ENCODE measurements at places on chromosomes 1 and 21.
A peak's percentile ranks its signal among the peaks of the same experiment; 100 is the strongest.

GRCh38 chr1:236868625-236869467 lies 73.8 kb downstream of the MTR start:
- DNase-seq, result peak; percentile 44

DNA sequence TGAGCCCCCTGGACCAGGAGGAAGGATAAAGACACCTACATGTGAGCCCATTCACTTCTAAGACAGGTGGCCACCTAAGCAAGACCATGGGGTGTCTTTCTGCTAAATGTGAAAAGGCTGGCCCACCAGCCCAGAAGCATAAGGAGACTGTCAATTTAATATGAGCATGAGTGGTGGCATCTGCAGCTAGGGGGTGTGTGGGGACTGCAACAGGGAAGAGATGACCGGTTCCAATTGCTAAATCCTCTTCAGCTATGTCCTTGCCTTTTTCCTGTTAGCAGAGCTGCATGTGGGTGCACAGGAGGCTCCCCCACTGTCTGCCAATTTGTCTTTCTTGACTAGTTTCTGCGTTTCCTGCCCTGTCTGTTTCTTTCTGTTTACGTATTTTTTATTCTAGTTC lies 22.3 kb upstream of the BMP8A start:
- no peak for DNase-seq

- DNase-seq, result no peak
These were observed 947 bp upstream of the RIT1 start for GRCh38 chr1:155912056-155912536.

DNA sequence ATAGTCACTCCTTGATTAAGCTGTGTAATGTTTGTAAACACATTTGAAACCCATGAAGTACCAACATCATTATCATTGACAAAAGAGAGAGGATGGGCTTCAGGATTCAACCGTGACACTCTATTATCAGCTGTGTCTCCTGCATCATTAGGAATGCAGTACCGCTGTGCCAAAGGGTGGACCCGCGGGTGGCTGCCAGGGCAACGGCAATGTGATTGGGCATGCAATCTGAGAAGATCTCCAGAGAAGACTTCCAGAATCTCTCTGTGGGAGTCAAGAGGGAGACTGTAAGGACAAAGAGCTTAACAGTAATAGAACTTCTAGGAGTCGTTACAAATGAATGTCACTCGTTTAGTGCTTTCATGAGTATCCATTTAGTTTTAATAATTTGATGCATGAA lies 97.9 kb downstream of the USH2A start:
- DNase-seq, result no peak

DNA sequence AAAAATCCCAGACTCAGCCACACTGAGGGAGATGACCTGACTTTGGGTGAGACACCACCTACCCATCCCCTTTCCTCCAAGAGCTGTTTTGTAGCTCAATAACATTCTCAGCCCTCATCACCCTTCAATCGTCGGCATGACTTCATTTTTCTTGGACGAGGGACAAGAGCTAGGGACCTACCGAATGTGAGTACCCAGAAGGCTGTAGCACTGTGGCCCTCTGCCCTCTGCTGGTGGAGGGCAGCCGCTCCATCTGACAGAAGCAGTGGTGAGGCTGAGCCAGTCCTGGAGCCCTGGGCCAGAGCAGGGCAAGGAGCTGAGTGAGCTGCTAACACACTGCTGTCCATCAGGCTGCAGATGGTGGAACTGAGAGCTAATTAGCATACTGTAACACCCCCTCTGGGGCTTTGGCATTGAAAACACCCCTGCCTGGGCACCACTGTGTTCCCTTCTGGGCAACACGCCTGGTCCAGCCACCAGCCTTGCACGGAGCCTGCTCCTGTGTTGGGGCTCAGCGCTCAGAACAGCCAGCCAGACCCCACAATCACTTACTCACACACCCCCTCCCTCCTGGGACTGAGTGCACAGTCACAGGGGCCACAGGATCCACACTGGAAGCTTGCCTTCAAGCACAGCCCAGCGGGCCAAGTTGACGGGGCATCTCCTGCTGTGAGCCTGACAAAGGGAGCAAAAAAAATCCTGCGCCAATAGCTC lies 18.3 kb upstream of the ALPL start:
- DNase-seq, result no peak

GRCh38 chr1:155990005-155990739 lies 11.8 kb upstream of the ARHGEF2 start:
- DNase-seq, result no peak

GRCh38 chr1:177703888-177704446 lies 265.9 kb downstream of the SEC16B start:
- no peak for DNase-seq

- no peak for DNase-seq
These were observed 2.3 kb upstream of the ATP2B4 start for GRCh38 chr1:203624341-203624712.

DNA sequence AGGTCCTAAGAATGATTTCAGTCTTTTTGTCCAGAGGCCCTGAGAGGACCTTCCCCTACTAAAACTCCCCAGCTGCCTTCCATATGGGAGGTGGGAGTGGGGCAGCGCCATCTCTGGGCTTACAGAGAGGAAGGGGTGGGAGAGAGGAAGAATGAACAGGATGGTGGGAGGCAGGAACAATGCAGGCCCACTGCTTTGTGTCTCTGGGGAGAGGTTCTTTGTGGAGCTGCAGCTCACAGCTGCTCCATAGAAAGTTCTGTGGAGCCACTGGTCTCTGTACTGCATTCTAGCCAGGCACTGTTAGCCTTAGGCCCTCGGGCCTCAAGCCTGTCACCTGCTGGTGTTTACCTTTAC lies 43.6 kb upstream of the A3GALT2 start:
- no peak for DNase-seq

- DNase-seq, result peak; percentile 85
These were observed 10.2 kb downstream of the WNT4 start for GRCh38 chr1:22132517-22133235.

GRCh38 chr1:166086113-166086883 lies 80.5 kb downstream of the FAM78B start:
- no peak for DNase-seq

GRCh38 chr1:178664278-178664677 lies 60.8 kb upstream of the RALGPS2 start:
- no peak for DNase-seq

- DNase-seq, result no peak
These were observed 5.8 kb upstream of the FCRL5 start for GRCh38 chr1:157558119-157558518.

GRCh38 chr1:78759881-78760280 lies 110.2 kb downstream of the IFI44 start:
- no peak for DNase-seq

DNA sequence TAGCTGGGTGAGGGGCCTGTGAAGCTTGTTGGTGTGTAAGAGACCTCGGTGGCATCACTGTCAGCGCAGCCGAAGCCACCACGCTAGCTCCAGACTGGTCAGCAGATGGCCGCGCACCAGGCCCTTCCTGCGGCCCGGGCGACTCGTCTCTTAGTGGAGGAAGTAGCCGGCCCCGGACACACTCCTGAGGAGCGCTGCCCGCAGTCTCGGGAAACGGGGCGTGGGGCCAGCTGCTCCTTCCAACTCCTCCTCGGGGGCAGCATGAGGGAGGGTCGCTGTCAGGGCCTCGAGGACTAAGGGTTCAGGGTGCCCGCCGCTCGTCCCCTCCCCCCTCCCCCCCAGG lies 20.4 kb downstream of the H3-3A start:
- DNase-seq, result no peak

DNA sequence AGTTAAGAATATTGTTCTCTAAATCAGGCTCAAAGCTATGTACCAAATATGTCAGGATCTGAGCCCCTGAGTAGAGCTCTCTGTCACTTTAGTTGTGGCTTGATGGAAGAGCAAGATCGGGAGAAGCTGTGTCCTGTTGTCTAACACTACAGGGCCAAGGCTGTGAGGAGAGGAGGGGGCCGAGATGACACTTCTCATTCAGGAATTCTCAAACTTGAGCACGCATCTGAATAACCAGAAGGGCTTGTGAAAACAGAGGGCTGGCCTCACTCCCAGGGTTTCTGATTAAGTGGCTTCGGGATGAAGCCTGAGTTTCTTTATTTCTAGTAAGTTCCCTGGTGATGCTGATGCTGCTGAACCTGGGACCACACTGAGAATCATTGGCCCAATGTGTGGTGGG lies 209.2 kb upstream of the DAB1 start:
- no peak for DNase-seq

- no peak for DNase-seq
These were observed 11.7 kb downstream of the LRRC71 start for GRCh38 chr1:156931974-156932710.

DNA sequence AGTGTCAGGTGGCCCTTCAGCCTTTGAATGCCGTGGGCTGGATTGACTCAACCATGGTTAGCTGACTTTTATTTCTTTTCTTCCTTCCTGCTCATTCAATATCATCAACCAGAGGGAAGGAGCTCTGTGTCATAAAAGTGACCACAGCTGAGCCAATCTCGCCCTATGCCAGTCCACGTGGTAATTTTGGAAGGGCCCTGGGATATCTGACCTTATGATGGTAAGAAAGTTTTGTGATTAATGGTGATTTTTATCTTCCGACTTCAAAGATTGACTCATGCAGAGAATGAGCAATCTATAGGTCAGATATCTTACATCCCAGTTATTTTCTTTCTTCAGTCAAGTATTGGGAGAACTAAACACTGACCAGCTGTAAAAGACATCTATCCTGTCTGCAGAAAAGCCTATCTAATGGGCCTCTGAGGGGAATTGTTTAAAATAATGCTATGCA lies 170.3 kb downstream of the ZC3H11B start:
- no peak for DNase-seq

DNA sequence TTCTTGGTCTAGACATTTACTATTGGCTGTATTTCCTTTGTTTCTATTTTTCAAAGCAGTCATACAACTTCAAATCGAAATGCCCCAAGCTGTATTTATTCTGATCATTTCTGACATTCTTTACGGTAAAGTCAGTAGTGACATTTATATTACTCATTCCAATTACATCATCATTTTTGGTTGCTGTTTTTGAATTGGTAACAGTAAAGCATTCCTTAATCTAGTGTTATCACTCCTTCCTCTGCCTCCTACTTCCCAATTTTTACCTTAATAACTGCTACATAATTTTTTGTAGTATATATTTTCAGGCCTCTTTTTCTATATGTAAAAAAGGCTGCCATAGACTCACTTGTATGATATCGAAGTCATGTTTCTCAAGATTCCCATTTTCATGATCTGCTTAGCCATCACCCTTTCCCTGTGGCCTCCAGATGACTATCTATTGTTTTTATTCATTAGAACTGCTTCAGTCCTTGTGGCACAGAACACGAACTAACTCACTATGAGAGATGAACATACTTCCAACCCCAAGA lies 167.2 kb downstream of the RUNX1 start:
- DNase-seq, result peak; percentile 77

DNA sequence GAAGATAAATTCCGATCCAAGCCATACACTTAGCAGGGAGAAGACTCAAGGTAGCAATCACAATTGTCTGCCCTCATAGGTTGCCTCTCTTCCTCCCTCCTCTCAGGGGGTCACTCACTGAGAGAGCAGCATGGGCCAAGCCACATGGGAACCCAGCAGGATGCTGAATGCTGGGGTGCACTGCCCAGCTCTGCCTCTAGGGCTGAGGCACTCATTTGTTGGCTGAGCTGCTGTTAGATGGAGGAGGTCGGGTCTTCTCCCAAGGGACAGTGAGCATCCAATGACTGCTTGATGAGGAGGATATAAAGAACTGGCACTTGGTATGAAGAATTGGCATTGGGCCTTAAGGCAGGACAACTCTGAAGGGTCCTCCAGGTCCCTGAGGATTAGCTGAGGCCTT lies 418.8 kb downstream of the SIPA1L2 start:
- no peak for DNase-seq

GRCh38 chr1:22225858-22226589 lies 83.1 kb upstream of the WNT4 start:
- DNase-seq, result no peak

- peak; percentile 24 for DNase-seq
These were observed 16.2 kb downstream of the PLEKHO1 start for GRCh38 chr1:150165622-150166612.

DNA sequence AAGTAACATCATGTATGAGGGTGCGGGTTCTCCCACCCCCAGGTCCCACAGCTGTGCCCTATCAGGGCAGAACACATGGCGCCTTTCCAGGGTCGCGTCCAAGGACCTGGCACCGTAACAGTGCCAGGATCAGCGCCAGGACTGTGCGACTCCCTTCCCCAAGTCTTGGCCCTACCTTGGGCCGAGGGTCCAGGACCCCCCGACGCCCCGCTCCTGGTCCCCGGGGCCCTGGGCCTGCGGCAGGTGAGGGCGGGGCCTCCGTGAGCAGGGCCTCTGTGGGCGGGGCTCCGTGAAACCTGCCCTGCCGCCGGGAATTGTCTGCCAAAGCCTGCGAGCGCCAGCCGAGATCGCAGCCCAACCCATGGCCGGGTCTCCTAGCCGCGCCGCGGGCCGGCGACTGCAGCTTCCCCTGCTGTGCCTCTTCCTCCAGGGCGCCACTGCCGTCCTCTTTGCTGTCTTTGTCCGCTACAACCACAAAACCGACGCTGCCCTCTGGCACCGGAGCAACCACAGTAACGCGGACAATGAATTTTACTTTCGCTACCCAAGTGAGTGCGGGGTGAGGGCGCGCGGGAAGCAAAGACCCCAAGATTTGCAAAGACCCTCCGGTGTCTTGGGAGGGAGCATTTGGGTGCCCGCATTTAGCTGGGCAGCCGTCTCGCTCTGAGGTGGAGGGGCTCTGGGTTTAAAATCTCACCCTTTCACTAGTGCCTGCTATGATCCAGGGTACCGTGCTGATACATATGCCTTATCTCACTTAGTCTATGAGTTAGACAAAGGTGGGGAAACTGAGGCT lies at the start of gene RHBG:
Gene RHBG (plus strand): TSS at position 323 of the 796 bp plus-strand sequence. CDS start 39 bp downstream, at position 362.
- peak; percentile 48 for DNase-seq

DNA sequence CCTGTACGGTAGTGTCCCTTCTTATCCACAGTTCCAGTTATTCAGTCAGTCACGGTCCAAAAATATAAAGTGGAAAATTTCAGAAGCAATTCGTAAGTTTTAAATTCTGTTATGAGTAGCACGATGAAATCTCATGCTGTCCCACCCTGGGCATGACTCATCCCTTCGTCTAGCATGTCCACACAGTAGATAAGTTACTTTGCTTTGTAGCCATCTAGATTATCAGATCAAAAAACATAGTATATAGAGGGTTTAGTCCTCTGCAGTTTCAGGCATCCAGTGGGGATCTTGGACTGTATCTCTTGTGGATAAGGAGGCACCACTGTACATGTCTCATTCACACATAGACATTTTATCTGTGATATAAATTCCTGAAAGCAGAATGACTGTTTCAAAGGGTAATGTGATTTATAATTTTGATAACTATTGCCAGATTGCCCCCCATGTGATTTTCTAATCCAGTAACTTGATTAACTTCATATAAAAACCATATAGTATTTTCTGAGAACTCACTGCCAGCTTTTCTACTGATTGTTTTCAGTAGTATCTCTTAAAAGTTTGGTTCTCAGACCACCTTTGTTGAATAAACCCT lies 143.3 kb downstream of the DYRK1A start:
- no peak for DNase-seq

DNA sequence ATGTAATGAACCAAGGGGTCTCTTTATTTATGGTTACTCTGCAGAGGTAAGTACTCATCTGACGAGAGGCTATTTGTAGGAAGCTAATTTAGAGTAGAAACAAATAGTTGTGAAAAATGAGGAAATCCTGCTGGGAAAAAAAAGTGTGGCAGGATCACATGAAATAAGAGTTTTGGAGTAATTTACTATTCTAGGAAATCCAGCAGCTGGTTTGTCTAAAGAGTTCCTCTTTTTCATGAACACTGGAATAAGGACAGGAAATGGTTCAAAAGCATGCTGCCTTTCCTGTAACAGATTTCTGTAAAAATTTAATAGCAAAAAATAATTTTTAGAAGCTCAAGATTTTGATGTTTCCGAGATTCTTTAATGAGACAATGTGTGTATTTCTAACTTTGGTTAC lies 177.3 kb downstream of the CHRM3 start:
- DNase-seq, result no peak

GRCh38 chr1:76198452-76198851 lies 123.9 kb downstream of the ST6GALNAC3 start:
- no peak for DNase-seq
